Activated T-helper 17 cell treated with anti-CD3 and anti-CD28 coated beads, Interleukin-2, amount 50 U/mL, for 72 hours (primary cell): ENCODE measurements at places on chromosomes 6 and 20.
A peak's percentile ranks its signal among the peaks of the same experiment; 100 is the strongest.

- no peak for ATAC-seq
Measured at GRCh38 chr20:44142413-44142812, 44.6 kb downstream of the JPH2 start.

GRCh38 chr6:150266963-150267685 is 101.7 kb upstream of the IYD start:
- no peak for ATAC-seq

GRCh38 chr6:11056871-11057270 is 12.8 kb upstream of the ELOVL2 start:
- no peak for ATAC-seq

GRCh38 chr20:17735959-17736621 is 36.3 kb downstream of the BANF2 start:
- ATAC-seq, result no peak

GRCh38 chr6:113632220-113632864 is 224.8 kb upstream of the MARCKS start:
- ATAC-seq, result peak; percentile 83

DNA sequence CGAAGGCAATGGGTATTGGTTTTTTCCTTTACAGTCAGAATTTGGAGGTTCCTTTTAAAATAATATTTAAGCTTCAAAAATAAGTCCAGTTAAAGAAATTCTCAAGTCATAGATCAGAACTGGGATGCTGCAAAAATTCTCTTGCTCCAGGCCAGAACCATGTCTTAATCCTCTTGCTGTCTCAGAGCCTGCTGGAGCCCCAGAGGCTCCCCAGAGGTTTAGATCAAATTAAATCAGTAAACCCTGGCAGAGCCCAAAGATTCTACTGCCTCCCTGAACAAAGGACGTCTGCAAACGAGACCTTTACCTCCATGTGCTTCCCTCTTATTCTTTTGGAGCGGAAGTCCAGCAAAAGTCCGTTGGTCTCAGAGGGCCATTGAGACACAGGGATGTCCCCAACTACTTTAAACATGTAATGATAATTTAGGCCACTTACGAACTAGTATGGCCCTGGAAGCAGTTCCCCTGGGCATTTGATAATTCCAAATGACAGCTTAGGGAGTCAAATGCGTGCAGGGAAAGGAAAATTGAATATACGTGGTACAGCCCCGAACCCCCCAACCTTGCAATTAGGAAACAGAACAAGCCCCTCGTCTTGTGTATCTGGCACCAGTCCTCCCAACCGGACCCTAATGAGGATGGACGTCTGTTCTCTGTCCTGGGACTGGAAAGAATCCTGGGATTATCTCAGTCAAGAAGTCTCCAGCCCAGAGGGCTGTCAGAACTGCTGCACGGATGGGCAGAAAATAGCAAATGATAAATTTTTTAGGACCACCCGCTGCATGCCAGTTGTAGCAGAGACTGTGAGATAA is 31.5 kb downstream of the SULF2 start:
- no peak for ATAC-seq

- no peak for ATAC-seq
Measured at GRCh38 chr6:31961616-31962015, 2.6 kb downstream of the SKIC2 start.

- ATAC-seq, result no peak
Measured at GRCh38 chr20:4808872-4809271, 87.2 kb downstream of the PRND start.

GRCh38 chr6:28282926-28283325 is 1.6 kb downstream of the PGBD1 start:
- ATAC-seq, result no peak

DNA sequence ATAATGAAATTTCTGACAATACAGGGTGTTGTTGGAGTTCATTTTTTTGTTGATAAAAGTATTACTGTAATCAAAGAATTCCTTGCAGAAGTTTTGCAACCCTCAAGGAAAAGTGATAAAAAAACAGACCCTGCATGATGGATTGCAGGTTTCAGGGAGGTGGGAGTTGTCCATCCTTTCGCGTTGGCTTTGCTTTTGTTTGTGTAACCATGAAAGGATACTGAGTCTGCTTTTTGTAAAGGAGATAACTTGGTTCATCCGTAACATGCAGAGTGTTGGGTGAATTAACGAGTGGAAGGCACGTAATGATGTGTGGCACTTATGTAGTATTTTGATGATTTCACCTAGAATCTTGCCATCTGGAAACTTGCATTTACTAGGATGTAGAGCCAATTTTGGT is 23.6 kb downstream of the FOXO3 start:
- ATAC-seq, result no peak

- ATAC-seq, result peak; percentile 22
Measured at GRCh38 chr6:32954986-32955802, 2.3 kb upstream of the HLA-DMA start.

GRCh38 chr20:45070932-45071632 is 29.8 kb downstream of the KCNS1 start:
- ATAC-seq, result no peak

GRCh38 chr20:52972965-52973819 is 1.0 kb downstream of the TSHZ2 start:
- ATAC-seq, result peak; percentile 31

DNA sequence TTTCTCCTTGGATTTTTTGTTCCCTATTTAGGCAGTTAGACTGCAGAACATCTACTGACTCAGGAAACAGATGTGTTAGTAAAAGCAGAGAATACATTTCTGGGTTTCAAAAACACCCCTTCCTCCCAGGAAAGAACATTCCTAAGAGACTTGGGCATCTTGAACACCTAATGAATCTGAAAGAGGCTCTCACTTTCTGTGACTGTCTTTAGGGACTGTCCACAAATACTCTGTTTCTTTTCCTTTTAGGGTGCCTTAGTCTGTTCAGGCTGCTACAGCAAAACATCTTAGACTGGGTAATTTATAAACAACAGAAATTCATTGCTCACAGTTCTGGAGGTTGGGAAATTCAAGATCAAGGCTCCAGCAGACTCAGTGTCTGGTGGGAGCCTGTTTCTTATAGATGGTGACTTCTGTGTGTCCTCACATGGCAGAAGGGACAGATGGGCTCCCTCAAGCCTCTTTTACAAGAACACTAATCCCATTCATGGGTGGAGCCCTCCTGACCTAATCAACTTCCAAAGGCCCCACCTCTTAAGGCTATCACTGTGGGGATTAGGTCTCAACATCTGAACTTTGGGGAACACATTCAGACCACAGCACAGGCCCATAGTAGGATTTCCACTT is 19.4 kb upstream of the CCN5 start:
- peak; percentile 60 for ATAC-seq

DNA sequence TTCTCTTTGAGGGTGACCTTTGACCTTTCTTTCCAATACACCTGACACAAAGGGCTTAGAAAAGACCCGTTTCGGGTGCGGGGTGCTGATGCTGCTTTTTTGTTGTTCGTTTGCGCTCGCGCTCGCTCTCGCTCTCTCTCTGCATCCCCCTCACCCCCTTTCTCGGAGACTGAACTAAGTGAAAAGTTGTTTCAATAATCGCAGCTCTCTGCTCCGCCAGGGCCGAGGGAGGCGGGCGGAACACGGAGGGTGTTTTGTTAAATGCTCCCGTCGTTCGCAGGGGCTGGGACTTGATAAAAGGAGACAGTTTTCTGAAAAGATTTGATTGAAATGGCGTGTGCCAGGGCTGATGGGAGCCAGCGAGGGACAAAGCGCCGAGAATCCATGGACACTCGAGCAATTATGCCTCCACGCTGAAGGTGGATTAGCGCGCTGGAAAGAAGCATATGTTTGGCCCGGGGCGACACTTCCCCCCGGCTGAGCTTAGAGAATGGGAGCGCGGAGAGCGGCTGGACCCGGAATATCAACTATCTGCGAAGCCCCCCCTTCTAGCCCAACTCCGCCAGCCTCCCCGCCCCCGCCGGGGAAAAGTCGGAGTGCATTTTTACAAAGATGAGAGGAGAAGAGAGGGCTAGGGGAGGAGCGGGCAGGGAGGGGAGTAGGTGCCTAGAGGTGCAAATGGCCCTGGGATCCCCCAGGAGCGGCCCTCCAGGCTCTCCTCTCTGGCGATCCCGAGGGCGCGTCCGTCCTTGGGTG is 25.0 kb downstream of the TFAP2A start:
- ATAC-seq, result no peak

GRCh38 chr6:53159558-53159957 is 10.9 kb upstream of the GCM1 start:
- ATAC-seq, result no peak

DNA sequence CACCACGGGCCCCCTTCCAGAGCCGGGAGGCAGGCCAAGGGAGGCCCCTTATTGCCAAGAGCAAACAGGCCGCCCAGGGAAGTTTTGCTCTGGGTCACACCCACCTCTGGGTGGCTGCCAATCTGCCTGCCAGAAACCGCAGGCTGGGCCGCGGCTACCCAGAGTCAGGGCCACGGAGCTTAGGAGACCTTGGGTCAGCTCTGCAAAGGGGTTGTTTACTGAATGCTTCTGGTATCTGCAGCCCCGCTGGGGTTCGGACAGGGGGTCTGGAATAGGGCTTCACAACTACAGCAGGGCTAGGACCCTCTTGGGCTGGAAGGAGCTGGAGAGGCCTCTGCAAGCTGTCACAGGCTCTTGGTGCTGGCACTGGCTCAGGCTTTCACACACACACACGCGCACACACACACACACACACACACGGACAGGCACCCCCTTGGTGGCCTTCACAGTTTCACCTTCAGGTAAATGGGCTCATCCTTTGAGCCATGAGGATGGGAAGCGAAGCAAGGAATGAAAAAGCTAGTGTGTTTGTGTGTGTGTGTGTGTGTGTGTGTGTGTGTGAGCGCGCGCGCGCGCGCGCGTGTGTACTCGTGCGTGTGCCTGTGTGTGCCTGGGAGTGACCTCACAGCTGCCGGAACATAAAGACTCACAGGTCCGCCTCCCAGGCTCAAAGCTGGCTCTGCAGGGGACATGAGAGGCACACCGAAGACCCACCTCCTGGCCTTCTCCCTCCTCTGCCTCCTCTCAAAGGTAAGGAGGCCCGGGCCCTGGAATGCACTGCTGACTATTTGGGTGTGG is at the start of gene CCN5:
CCN5 (plus strand) TSS at position 669 of the 798 bp plus-strand sequence; CDS start at position 691, 22 bp downstream.
- ATAC-seq, result no peak

GRCh38 chr6:41430875-41431274 is 95.5 kb downstream of the NCR2 start:
- no peak for ATAC-seq

GRCh38 chr20:63027922-63028389 is 21.2 kb upstream of the BHLHE23 start:
- ATAC-seq, result no peak

GRCh38 chr6:148746363-148747144 is at the start of gene UST:
Gene UST (plus strand): TSS chr6:148747030. CDS start chr6:148747431, 401 bp downstream.
- ATAC-seq, result peak; percentile 67

- ATAC-seq, result no peak
Measured at GRCh38 chr6:121430514-121431460, 4.7 kb upstream of the GJA1 start.

DNA sequence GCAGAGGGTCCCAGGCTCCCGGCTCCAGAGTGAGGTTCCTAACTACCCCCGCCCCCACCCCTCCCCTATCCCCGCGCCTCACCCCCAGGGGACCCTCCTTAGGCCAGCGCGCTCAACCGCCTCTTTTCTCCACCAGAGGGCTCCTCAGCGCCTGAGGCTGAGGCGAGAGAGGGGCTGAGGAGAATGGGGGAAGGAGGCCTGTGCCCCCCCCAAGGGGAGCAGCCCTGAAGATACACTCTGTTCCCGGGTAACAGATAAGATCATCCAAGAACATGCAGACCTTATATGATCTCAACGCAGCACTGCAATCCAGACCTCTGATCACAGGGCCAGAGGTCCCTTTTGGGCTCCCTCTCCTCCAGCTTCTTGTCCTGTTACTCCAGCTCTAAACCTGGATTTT is 43.3 kb upstream of the MRPS10 start:
- ATAC-seq, result peak; percentile 60

DNA sequence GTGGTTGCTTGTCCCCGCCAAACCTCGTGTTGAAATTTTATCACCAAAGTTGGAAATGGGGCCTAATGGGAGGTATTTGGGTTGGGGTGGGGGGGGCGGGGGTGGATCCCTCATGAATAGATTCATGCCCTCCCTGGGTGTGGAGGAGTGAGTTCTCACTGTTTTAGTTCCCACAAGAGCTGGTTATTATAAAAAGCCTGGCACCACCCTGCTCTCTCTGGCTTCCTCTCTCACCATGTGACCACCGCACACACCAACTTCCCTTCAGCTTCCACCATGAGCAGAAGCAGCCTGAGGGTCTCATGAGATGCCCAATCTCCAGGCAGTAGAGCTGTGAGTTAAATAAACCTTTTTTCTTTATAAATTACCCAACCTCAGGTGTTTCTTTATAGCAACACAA is 111.3 kb downstream of the PRDM1 start:
- peak; percentile 34 for ATAC-seq

- ATAC-seq, result no peak
Measured at GRCh38 chr6:110514818-110515217, 38.4 kb upstream of the SLC22A16 start.

GRCh38 chr6:22145376-22145775 is 151.5 kb downstream of the PRL start:
- no peak for ATAC-seq

- no peak for ATAC-seq
Measured at GRCh38 chr20:1934156-1934555, 38.9 kb downstream of the SIRPA start.

GRCh38 chr6:153085239-153085638 is 45.8 kb downstream of the RGS17 start:
- no peak for ATAC-seq

GRCh38 chr6:3913077-3913957 is 64.1 kb downstream of the FAM50B start:
- ATAC-seq, result no peak

DNA sequence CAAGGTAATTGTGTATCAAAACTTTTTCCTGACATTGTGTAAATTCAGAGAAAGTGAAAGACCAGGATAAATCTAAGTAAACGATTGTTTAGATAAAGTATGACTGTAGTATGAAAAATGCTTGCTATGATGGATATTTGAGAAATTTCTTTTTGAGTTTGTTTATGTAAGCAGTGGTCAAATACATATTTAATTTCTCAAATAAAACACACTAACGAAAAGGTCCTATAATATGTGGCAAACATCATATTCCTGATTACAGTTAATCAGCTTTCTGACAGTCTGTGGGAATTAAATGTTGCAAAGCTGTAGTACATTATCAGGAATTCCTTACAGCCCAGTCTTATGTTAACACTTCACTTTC is 636.9 kb downstream of the MMUT start:
- no peak for ATAC-seq

DNA sequence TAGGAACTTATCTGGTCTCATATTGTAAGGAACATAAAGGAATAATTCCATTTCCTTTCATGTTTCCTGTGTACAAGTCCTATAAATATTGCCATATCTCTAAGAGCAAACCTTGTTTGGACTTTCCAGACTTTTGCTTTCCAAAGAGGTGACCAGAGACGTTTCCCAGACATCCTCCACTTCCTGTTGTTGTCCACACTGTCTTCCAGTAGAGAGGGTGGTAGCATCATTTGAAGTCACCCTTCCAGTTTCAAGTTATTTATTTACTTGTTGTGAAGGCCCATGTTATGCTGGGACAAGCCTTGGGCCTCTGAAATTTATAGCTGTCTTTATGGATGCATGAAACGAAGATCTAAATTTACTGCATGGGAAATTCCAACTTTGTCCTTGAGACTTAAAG is 10.6 kb upstream of the TGM3 start:
- ATAC-seq, result no peak
